ENCODE measurements at places on chromosomes 6 and 20.

DNA sequence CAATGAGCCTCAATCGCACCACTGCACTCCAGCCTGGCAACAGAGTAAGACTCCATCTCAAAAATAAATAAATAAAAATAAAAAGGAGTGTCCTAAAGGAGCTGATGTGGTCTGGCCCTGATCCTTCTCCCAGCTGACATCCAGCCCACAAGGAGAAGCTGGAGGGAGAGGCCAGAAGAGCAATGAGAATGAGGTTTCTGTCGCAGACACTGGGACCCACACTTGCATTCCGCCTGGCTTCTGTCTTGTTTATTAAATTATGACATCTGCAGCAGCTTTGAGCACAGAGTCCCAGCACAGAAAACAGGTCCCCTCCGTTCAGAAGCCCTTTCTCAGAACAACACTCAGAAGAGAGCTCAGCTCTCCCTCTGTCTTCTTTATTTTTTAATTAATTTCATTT, 10.3 kb upstream of the E2F1 start:
- DNase-seq: no peak

DNA sequence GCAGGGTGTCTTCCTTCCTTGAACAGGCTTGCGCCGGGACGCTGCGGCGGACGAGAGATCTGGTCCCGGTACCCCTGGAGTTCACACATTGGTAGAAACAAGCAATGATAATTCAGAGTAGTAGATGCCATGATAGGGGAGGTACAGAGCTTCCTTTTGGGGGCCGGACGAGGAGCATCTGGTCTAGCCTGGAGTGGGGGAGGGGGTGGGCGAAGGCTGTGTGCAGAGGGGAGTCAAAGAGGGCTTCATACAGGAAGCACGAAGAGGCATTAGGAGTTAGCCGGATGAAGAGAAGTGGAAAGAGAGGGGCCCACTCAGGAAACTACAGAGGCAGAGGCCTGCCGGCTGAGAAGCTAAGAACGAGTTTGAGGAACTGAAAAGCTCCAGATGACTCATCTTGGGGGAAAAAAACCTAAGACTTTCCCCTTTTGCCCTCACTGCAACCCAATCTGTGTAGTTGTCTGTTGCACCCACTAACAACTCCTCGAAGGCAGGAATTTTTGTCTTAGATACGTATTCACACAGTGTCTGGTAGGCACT, 611 bp downstream of the CNPY3 start:
- peak; percentile 9 for DNase-seq

- no peak for DNase-seq
Observed at GRCh38 chr6:157661652-157662051, 161.4 kb upstream of the SNX9 start.

DNA sequence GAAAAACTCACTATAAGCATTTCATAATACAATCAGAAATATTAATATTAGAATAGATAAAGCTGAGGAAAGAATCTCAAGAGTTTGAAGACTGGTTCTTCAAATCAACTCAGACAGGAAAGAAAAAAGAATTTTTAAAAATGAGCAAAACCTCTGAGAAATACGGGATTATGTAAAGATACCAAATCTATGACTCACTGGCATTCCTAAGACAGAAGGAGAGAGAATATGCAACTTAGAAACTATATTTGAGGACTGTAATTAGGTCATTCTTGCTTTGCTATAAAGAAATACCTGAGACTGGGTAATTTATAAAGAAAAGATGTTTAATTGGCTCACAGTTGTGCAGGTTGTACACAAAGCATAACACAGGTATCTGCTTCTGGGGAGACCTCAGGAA, 665.1 kb downstream of the RNF144B start:
- no peak for DNase-seq

- DNase-seq: no peak
Observed at GRCh38 chr6:144065213-144065660, 30.1 kb downstream of the SF3B5 start.

DNA sequence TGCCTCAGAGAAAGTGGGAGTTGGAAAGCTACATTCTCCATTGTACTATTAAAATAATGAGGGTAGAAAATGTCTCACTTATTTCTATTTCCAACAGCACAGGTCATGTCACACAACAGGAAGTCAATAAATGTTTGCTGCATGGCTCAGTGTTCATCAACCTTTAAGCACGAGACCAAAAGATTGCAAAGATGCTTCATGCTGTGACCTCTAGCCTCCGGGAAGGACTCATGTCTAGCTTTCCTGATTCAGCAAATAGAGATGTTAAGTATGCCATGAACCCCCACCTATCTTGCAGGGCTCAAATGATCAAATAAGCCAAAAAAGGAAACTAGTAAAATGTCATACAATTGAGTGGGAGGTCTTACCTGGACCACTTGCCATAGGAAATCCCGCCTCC, 57.4 kb downstream of the NCOA6 start:
- no peak for DNase-seq

DNA sequence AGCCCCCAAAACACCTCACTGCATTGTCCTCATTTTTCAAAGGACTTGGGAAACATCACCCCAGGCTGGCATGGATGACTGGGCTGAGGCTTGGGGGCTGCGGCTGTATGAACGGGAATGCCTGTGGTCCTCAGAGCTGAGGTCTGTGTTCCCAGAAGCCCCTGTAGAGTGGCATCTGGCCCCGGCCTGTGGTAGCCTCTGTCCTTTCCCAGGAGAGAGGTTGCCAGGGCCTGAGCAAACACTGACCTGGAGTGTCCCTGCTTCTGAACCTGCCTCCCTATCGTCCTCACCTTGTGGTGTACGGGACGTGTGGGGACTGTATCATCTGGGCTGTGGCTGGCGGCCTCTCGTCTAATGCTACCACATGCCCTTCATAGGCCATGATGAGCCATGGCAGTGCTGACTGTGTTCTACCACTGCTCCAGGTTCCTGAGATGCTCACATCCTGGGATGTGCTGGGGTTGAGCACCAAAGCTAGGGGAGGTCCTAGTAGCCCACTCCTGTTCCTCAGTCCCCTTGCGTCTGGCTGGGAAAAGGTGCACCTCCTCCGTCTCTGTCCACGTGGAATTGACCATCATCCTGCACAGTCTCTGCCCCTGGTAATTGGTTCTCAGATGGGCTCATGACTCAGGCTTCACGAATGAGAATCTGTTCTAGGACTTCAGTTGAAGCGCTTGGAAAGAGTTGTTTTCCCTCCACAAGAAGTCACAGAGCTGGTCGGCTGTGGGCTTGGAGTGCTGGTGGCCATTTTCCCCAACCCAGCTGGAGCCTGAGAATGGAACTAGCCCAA, 27.6 kb downstream of the PHACTR3 start:
- DNase-seq: no peak

DNA sequence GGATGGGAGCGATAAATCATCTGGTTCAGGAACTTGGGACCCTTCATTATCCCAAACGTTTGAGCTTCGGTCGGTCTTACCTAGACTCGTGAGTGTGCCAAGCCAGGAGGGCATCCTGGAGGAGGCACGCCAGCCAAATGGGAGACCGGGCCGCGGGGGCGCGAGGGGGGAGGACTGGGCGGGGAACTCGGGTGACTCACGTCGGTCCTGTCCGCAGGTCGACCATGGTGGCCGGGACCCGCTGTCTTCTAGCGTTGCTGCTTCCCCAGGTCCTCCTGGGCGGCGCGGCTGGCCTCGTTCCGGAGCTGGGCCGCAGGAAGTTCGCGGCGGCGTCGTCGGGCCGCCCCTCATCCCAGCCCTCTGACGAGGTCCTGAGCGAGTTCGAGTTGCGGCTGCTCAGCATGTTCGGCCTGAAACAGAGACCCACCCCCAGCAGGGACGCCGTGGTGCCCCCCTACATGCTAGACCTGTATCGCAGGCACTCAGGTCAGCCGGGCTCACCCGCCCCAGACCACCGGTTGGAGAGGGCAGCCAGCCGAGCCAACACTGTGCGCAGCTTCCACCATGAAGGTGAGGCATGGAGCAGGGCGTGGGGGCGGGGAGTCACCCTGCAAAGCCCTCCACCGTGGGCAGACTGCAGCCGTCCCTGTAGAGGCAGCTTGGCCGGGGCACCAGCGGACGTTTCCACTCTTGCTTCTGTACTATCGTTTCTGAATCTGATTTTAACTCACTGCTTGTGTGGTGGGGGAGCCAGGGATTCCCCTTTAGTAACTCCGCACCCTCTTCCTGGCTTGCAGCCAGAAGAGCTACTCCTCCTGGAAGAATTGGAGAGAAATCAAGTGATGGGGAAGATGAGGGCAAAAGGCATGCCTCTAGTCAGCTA, 2.7 kb downstream of the BMP2 start:
- no peak for DNase-seq

DNA sequence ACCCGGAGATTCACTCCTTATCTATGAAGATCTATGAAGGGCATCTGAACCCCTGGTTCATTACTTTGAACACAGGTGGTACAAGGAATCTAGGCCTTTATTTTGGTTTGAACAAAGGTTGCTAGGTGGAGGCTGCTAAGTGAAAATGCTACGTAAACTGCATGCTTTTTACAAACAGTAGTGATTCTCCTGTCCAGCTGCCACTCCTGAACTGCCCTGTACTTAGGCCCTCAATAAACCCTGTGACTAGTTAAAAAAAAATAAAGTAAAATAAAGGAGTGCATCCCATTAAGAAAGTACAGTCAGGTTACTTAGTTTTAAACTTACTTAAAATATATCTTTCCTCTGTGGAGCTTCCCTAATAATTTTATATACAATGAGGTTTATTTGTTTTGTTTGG, 27.7 kb upstream of the ARG1 start:
- no peak for DNase-seq

DNA sequence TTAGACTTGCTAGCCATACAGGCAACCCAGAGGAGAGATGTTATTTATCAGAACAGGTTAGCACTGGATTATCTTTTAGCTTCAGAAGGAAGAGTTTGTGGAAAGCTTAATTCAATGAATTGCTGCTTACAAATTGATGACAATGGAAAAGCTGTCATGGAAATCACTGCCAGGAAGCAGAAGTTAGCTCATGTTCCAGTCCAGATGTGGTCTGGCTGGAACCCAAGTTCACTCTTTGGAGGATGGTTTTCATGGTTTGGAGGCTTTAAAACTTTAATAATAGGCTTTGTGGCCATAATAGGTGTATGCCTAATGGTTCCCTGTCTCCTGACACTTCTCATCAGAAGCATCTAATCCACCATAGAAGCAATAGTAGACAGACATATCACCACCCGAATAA, 699.0 kb downstream of the PHF3 start:
- DNase-seq: no peak

DNA sequence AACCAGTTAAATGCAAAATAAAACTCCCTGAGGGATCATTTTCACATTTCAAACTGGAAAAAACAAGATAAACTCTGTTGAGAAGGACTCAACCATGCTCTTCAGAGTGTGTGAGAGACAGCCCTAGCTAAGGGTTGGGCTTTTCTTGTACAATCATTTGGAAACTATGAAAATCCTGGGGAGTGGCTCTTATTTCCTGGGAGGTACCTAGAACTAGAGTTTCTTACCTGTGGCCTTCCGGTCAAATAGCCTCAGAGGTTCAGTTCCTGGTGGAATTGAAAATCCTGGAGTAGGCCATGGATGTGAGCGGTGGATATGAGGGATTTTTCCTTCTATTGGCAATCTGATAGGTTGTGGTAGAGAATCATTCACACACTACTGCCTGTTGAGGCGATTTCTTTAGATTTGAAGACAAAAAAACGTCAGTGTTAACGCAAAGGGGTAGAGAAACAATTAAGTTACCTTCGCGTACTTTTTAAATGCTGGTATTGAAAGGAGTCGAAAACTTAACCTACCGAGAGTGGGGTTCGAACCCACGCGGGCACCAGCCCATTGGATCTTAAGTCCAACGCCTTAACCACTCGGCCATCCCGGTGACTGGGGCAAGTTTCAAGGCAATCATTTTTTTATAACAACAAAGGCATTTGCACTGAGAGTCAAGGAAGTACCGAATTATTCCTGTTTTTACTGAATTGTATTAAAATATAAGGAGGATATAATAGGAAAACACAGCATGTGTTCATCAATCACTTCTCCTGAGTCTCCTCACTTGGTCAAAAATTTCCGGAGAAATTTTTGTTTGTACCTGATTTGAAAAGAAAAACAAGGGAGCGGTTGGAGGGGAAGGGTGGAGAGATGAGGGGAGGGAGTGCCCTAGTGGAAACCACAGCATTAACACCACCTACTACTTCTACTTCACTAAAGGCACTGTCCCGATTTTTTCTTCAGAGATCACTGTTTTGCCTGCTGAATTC, 191.3 kb downstream of the OR2B2 start:
- no peak for DNase-seq

- no peak for DNase-seq
Observed at GRCh38 chr20:47258745-47259695, 97.5 kb downstream of the ZMYND8 start.

DNA sequence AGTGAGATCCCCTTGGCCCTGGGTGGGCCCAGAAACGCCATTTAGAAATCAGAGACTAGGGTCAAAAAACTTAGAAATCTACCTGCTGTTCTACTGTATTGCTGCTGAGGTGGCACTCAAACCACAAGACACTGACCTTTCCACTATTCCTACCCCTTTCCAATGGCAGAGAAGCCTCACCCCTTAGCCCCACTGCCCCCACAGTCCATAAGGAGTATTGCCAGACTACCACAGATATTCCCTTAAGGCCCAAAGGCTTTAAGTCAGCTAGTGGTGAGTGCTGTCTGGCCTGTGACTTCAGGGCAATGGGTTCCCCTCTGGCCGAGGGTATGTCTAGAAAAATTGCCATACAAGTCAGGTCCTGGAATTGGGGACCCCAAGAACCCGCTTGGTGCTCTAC, 656.1 kb downstream of the COL12A1 start:
- no peak for DNase-seq

Measured in stimulated activated CD4-positive, alpha-beta T cell treated with anti-CD3 and anti-CD28 coated beads, Interleukin-1b, Interleukin-23, amount 100 ng/mL, for 1 hour (primary cell).